ENCODE measurements at places on chromosomes 7 and 10.

DNA sequence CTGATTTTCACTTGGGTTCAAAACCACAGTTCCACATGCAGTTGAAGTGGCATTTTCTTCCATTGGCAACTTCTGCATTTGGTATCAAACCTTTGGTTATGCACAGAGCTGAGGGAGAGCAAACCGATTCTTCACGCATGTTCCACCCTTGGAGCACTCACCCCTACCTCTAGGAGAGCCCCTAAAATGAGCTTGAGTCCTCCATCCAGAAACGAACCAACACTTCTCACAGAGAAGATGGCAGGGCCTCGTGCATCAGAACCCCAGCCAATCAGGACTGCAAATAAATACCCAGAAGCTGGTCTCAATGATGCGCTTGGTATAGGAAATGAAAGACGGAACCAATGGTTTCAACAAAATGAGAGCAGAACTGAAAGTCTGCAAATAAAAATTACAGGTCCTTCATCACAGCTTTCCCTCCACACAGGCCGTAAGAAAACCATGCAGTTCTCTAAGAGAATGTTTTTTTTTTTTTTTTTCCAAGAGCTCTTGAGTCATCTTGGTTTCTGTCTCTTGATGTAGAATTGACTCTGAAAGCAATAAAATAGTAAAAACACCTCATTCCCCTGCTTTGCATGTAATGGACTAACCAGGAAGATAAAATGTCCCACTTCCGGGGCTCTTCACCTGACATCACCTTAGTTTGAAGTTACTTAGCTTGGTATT is 23.9 kb downstream of the KLF6 start:
- no peak for DNase-seq

DNA sequence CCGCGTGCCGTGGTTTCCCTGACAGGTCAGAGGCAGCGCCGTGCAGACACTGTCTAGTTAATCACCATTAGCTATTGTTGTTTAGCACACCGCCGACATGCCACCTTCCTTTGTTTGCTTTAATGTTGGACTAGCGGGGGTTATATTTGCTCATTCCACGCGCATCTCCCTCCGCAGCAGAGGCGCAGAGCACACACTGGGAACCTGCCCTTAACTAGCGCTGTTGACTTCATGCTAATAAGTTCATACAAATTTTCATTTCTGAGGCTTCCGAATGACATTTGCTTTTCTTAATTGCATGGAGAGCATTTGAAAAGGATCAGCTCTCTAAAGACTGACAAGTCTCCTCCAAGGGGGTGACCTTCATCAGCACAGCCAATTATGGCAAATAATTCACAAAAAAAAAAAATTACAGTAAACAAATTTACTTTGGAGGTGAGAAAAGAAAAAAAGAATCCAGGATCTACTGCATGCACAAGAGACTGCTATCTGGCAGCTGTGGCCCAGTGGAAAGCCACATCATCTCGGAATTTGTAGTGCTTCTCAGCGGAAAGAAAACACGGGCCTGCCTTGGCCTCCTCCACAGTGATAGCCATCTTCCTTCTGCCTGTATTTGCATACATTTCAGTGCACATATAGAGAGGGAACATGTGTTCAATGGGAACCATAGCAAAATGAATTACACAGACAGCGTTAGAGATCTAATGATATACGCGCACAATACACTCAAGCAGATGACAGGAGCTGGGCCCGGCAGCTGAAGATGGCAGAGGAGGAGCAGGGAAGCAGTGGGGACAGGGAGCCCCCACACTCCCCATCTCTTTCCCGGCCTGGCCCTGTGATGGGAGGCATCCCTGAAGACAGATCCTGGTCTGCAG is 94.2 kb downstream of the EBF3 start:
- no peak for DNase-seq

DNA sequence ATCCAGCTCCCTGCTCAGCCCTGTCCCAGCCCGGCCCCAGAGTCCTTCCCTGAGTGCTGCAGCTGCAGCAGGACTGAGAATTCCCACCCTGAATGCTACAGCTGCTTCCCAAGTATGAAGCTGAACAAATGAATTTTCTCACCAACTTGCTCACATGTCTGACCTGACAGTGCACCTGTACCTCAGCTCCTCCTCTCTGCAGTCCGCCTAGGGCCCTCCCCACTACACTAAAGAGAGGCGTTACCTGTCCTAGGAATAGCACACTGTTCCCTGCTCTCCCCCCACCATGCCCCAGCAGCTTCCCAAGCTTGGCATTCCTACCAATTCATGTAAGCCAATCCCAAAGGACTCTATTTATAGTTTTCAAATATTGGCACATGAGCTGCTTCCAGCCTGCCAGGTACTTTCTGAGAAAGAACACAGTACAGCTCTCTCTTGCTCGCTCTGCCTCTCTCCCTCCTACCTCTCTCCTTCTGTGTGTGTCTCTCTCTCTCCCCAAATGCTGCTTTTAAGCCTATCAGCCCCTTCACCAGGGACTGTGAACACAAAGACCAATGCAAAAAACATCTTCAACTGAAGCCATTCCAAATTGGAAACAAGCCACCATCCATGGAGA is 400.1 kb downstream of the TNS3 start:
- no peak for DNase-seq

DNA sequence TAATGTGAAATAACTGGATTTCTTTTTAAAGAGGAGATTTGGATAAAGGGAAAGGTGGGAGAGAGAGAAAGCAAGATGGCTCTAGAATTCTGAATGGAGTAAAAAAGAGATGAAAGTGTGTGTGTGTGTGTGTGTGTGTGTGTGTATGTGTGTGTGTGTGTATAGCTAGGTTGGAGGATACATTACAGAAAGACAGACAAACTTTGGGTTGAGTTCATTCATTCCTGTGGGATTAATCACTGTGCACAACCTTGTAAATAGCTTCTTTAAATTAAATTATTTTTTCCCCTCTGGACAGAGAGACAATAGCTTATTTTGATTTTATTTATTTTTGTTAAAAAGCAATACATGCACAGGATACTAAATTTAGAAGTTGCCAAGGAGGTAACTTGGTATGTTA is 7.5 kb downstream of the ASB4 start:
- no peak for DNase-seq

- DNase-seq: no peak
Observed at GRCh38 chr10:3684891-3685290, 100.1 kb downstream of the KLF6 start.

DNA sequence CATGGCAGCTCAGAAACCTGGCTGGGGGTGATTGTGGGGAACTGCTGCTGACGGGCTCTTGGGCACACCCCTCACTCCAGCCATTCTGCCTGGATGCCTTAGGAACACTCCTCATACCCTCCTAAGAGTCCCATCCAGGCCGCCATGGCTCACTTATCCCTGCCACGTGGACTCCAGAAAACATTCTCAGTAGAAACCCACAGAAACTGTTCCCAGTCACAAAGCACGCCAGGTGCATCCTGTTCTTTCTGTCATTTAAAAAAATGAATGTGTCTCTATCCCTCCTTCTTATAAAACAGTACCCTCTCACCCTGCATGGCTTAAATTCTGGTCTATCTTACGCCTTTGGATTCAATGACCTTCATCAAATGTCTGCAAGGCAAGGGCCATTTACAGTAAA is 177.7 kb downstream of the CUX1 start:
- DNase-seq: no peak

DNA sequence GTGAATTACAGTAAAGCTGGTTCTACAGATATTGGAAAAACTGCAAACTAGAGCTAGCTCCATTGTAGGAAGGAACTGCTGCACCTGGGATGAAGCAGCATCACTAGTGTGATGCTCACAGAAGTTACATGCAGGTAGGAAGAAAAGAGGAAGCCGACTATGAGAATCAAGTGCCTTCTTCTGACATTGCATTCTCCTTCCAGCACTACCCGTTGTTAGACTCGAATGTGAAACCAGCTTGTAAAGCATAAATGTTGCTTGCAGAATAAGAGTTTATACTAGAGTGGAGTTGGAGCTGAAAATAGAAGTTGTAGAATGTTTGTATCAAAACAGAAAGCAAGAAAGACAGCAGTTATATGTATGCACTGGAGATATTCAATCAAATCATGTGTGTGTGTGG is 49.9 kb downstream of the TRIM24 start:
- no peak for DNase-seq

DNA sequence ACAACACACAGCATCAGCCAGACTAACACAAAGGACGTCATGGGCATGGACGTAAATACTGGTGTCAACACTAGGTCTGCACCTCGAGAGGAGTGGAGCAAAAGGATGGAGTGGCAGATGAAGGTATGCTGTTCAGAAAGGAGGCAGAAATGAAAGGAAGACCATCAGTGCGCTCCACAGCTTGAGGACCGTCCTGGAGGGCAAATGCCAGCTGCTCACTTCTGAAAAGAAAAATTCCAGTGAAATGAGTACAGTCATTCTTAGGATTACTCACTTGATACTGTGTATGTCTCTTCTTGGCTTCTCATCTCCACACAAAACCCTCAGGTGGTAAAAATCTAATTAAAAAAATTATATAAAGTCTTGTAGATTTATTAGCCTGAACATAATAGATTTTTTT is 44.8 kb downstream of the EGFR start:
- DNase-seq: no peak

DNA sequence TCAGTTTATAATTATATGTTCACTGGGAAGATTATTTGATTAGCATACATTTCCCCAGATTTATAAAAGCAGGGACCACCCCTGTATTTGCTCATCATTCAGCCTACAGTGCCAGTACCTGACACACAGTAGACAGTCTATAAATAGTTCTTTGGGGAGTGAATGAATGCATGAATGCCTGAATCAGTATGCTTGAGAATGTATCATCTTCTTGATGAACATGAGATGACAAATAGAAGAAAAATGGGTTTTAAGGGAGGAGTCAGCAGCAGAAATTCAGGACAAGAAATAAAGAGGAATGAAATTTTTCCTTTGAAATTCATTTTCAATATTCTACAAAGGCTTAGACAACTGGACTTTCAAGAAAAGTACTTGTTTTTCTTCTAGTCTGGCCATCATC is 295.8 kb upstream of the LRRTM3 start:
- DNase-seq: no peak

DNA sequence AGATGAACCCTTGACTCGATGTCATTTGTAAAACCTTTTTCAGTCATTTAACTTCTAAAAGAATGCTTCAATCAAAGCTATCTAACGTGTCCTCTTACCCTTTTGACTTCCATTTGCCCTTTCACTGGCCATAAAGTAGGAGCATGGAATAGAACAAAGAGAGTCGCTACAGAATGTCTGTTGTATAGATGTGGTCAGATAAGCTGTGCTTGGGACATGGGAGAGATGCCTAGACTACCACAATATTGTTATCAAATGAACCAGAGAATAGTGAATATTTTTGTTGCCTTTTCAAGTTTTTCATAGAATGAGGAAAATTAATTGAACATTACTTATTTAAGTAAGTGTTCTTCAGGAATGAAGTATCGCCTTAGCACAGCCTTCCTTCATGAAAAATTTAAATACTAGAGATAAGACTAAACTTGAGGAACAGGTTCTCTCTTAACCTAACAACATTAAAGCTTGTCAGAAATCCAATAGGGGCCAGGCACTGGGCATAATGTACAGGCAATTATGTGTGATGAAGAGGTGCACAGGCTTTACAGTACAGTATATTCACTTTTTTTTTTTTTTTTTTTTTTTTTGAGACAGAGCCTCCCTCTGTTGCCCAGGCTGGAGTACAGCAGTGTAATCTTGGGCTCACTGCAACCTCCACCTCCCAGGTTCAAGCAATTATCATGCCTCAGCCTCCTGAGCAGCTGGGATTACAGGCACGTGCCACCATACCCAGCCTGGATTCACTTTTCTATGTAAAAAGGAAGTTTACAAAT is 7.5 kb upstream of the KMT2E start:
- no peak for DNase-seq

GRCh38 chr7:116327752-116328151 is 117.4 kb downstream of the TES start:
- DNase-seq: no peak

DNA sequence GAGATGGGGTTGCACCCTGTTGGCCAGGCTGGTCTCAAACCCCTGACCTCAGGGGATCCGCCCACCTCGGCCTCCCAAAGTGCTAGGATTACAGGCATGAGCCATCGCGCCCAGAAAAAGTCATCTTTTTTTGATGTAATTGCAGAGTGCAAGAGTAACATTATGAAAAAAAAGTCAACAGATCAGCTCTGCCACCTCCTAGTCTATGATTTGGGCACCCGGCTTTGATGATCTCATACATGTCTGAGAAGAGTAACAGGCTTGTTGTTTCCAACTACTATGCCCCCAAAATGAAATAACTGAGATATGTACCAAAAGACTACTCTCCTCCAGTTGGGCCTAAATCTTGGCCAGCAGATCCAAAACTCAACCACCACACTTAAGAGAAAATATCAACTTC is 40.8 kb downstream of the VOPP1 start:
- DNase-seq: no peak

GRCh38 chr7:144036302-144036885 is 12.4 kb upstream of the OR2A5 start:
- DNase-seq: no peak

GRCh38 chr7:131889572-131890150 is 333.2 kb upstream of the PODXL start:
- no peak for DNase-seq

- DNase-seq: no peak
Observed at GRCh38 chr7:142280263-142280662, 22.4 kb upstream of the PRSS58 start.

DNA sequence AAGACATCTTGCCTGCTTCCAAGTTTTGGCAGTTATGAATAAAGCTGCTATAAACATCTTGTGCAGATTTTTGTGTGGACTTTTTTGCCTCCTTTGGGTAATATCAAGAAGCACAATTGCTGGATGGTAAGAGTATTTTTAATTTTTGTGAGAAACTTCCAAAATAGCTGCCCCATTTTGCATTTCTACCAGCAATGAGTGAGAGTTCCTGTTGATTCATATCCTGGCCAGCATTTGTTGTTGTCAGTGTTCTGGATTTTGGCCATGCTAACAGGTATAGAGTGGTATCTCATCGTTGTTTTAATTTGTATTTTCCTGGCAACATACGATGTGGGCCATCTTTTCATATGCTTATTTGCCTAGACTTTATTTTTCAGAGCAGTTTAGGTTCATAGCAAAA is 53.9 kb downstream of the BTAF1 start:
- no peak for DNase-seq

DNA sequence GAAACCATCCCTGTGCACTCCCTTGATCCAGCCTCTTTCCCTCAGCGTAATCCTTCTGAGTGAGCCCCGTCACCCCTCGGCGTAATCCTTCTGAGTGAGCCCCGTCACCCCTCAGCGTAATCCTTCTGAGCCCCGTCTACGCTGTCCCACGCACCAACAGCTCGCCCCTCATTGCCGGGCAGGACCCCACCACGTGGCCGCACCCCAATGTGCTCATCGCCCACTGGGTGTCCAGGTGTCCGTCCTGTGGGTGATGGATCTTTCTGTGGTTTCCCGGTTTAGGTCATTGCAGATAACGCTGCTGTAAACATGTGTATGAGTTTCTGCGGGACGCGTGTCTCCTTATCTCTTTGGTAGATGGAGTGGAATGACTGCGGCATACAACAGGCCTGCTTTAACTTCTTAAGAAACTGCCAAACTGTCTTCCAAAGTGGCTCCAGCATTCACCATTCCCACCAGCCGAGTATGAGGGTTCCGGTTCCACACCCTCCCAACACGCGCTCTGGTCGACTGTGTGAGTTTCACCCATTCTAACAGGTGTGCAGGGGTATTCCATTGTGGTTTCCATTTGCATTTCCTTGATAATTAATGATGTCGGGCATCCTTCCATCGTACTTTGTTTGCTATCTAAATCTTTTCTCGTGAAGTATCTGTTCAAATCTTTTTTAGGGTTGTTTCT is 42.1 kb upstream of the NKX6-2 start:
- DNase-seq: no peak

GRCh38 chr10:3067118-3067858 is at the start of gene PFKP:
TSS of gene PFKP (plus strand) at chr10:3067548. CDS start at chr10:3067596, 48 bp downstream.
- DNase-seq: no peak

GRCh38 chr10:4201866-4202825 is 417.1 kb upstream of the KLF6 start:
- DNase-seq: no peak
